Fibroblast of lung (primary cell): ENCODE measurements at places on chromosomes 3 and 15. TPM values are rescaled to one million over a fixed set of nuclear protein-coding genes. Genes with fewer than 3 reads are reported as not detected.
A peak's percentile ranks its signal among the peaks of the same experiment; 100 is the strongest.

- no peaks in the 10 kb centered on the region for H3K27me3 ChIP-seq
- H3K4me1 ChIP-seq = no peaks in the 10 kb centered on the region
- DNase-seq = peak; percentile 3
- H3K4me3 ChIP-seq = no peak overlapping the region
- H3K27ac ChIP-seq = no peak overlapping the region
- no peaks in the 10 kb centered on the region for H3K36me3 ChIP-seq
These were observed 873.1 kb downstream of the NSUN3 start for GRCh38 chr3:94935738-94936580.

DNA sequence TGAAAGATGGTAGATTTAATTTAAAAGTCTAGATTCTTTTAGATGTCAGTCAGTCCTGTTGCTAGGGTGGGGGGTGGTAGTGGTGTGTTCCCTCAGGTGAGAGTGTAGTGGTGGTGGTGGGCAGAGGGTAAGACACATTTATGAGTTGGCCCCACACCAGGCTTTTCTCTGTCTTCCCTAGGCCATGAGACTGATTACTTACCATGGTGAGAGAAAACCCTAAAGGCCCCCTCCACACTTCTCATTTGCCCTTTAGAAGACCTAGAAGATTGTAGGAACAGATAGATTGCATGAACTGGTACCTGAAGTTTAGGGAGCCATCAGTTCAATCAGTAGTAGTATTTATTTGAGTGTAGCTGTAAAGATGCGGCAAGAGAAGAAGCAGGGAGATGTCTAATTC, 20.9 kb downstream of the FNDC3B start:
- no peak for DNase-seq
- H3K27ac ChIP-seq = no peak overlapping the region
- no peak overlapping the region for H3K4me3 ChIP-seq
- no peaks in the 10 kb centered on the region for H3K27me3 ChIP-seq
- H3K36me3 ChIP-seq = peaks cover 2% of the 10 kb centered on the region

Gene LRRC2
- 0.27 and 6.0 TPM in 2 replicates for polyA plus RNA-seq

DNA sequence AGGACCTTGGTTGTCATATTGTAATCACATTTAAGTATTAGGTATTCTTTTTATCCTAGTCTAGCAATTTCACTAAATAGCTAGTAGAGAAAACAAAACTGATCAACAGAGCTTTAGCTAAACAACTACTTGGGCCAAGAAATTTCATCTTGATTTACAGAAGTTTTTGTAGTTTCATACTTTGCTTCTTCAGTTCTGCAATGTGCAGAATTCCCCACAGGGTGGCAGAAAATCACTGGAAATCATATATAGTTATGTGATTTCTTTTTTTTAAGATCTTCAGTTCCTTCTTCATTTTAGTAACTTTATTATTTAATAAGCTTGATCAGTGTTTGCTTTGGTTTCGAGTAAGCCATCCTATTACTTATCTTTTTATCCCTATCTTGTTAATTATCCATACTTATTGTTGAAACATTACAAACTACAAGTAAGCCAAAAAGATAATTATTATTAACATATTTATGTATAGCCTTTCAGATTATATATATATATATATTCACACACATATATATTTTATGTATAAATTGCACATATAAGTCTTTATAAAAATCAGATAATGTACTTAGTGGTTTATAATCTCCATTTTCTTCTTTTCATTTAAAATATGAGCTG, 2.2 kb upstream of the BNIP2 start:
- H3K27ac ChIP-seq = no peak overlapping the region
- H3K36me3 ChIP-seq = no peaks in the 10 kb centered on the region
- DNase-seq = peak; percentile 29
- H3K4me3 ChIP-seq = no peak overlapping the region
- H3K27me3 ChIP-seq = no peaks in the 10 kb centered on the region
- H3K4me1 ChIP-seq = peaks cover 9% of the 10 kb centered on the region

- no peaks in the 10 kb centered on the region for H3K36me3 ChIP-seq
- no peaks in the 10 kb centered on the region for H3K4me1 ChIP-seq
- H3K4me3 ChIP-seq = no peak overlapping the region
- no peaks in the 10 kb centered on the region for H3K27me3 ChIP-seq
- no peak overlapping the region for H3K27ac ChIP-seq
These were observed 100.4 kb downstream of the MYO5A start for GRCh38 chr15:52428297-52428696.

Gene SST
- not detected in 2 replicates for polyA plus RNA-seq

DNA sequence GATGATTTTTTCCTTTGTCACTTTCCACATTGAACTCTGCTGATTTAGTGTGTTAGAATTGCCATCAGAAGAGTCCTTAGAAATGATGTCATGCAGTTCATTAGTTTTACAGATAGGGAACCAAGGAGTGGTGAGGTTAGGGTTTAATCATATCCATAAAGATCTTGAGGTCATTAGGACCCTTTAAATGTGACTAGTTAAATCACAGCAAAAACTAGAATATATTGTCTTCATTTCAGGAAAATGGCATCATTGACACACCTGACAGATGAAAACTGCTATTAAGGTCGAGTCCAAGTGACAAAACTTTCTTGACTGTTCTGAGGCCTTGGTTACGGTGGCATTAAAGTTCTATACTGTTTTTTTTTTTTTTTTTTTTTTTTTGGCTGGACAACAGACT, 50.5 kb downstream of the MBNL1 start:
- H3K27ac ChIP-seq = no peak overlapping the region
- H3K36me3 ChIP-seq = peaks cover 1% of the 10 kb centered on the region
- H3K4me3 ChIP-seq = no peak overlapping the region
- peaks cover 8% of the 10 kb centered on the region for H3K4me1 ChIP-seq
- DNase-seq = no peak

- no peak overlapping the region for H3K4me3 ChIP-seq
- H3K4me1 ChIP-seq = no peaks in the 10 kb centered on the region
- no peak overlapping the region for H3K27ac ChIP-seq
- no peaks in the 10 kb centered on the region for H3K36me3 ChIP-seq
- H3K27me3 ChIP-seq = no peaks in the 10 kb centered on the region
These were observed 23.1 kb upstream of the MBNL1 start for GRCh38 chr3:152245498-152246170.

DNA sequence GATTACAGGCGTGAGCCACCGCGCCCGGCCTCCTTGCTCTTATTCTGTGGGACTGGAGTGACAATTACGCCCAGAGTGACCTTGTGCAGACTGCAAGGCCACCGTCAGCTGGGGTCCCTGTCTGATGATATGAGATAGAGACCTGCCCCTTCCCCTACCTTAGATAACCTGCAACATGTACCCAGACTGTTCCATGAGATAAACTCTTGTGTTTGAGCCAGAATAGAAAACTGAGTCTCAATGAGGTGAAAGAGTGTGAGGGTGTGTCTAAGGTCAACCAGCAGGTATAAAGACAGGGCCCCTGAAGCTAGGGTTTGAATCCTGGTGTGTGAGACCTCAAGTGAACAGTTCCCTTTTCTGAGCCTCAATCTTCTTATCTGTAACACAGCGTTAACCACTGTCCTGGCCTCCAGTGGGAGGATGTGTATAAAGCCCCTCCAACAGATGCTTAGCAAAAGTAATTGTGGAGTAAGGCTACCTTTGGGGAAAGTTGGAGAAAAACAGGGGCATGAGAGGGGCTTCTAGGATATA, 6.0 kb downstream of the TADA3 start:
- peaks cover 28% of the 10 kb centered on the region for H3K36me3 ChIP-seq
- H3K4me3 ChIP-seq = no peak overlapping the region
- DNase-seq = no peak
- H3K27me3 ChIP-seq = no peaks in the 10 kb centered on the region
- no peak overlapping the region for H3K27ac ChIP-seq
- H3K4me1 ChIP-seq = no peaks in the 10 kb centered on the region

DNA sequence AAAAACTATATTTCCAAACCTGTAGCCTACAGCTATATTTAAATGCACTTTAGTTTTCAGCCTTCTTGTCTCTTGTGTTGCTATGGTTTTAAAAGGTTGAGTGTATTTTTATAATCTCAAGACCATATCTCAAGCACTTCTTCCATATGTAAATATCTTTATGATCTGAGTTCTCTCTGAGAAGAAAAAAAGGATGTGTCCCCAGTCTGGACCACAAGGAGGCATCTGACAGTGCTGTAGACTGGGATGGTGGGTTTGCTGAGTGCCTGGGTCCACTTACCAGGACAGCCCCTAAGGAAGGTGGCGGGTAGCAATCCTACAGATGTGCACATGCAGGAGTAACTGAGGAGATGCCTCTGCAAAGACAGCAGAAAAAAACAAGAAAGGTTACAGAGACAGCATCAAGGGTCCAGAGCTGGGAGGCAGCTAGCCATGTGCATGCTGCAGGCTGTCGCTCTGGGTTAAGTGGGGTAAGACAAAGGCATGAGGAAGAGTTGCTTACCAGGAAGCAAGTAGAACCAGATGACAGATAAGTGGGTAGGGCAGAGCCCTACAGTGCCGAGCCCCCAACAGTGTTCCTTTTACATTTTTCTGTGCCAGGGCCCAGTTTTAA, 70.6 kb upstream of the SNRK start:
- DNase-seq = no peak
- no peak overlapping the region for H3K4me3 ChIP-seq
- no peaks in the 10 kb centered on the region for H3K36me3 ChIP-seq
- H3K27me3 ChIP-seq = no peaks in the 10 kb centered on the region

GRCh38 chr15:68343579-68344225, 66.2 kb downstream of the FEM1B start:
- H3K4me3 ChIP-seq = no peak overlapping the region
- DNase-seq = no peak
- peaks cover 5% of the 10 kb centered on the region for H3K27me3 ChIP-seq
- no peaks in the 10 kb centered on the region for H3K36me3 ChIP-seq
- peaks cover 7% of the 10 kb centered on the region for H3K4me1 ChIP-seq

Gene SAMMSON
- not detected in 2 replicates for polyA plus RNA-seq

DNA sequence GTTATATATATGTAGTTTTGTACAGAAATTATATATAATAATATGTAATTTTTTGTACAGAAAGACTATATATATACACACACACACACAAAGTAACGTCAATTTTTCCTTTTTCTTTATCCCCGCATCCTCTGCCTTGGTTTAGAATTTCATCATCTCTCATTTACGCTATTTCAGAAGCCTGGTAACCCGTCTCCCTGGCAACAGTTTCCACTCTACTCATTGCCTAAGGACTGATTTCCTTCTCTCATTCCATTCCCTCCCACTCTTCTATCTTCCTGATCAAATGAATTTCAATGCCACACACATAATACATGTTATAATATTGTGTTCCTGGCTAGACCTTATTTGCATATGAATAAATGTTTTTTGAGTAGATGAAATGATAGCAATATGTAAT, 47.8 kb upstream of the NDN start:
- H3K27me3 ChIP-seq = no peaks in the 10 kb centered on the region
- H3K27ac ChIP-seq = no peak overlapping the region
- H3K4me3 ChIP-seq = no peak overlapping the region

DNA sequence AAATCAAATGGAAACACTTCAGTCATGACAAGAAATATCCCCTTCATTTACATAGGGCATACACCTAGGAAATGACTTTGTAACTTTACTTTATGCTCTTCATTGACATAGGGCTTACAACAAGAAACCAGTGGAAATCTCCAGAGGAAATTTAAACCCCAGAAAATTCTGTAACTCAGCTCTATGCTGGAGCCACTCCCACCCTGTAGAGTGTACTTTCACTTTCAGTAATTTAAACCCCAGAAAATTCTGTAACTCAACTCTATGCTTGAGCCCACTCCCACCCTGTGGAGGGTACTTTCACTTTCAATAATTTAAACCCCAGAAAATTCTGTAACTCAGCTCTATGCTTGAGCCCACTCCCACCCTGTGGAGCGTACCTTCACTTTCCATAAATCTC, 987.1 kb upstream of the CADM2 start:
- no peak for DNase-seq
- H3K36me3 ChIP-seq = no peaks in the 10 kb centered on the region
- no peaks in the 10 kb centered on the region for H3K27me3 ChIP-seq
- H3K4me3 ChIP-seq = no peak overlapping the region
- H3K4me1 ChIP-seq = no peaks in the 10 kb centered on the region
